Osteocyte (in vitro differentiated cells): ENCODE measurements at places on chromosomes 1 and 21. TPM values are rescaled to one million over a fixed set of nuclear protein-coding genes. Genes with fewer than 3 reads are reported as not detected.

DNA sequence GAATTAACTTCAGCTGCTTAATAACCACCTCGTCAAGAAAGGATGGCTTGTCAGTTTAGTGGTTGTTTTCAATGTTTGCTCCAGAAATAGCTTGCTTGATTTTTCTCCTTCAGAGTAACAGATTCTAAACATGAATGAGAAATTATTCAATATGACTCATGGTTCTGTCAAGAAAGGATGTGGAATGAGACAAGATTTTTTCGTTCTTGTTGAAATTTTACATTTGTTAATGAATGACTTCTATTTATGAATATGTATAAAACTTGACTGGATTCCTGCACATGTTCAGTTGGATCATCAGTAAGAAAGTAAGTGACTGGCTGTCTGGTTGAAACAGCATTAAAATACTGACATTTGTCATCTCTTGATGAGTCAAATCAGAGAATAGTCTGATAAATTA is 38.3 kb downstream of the IFI44 start:
- DNase-seq: no peak

DNA sequence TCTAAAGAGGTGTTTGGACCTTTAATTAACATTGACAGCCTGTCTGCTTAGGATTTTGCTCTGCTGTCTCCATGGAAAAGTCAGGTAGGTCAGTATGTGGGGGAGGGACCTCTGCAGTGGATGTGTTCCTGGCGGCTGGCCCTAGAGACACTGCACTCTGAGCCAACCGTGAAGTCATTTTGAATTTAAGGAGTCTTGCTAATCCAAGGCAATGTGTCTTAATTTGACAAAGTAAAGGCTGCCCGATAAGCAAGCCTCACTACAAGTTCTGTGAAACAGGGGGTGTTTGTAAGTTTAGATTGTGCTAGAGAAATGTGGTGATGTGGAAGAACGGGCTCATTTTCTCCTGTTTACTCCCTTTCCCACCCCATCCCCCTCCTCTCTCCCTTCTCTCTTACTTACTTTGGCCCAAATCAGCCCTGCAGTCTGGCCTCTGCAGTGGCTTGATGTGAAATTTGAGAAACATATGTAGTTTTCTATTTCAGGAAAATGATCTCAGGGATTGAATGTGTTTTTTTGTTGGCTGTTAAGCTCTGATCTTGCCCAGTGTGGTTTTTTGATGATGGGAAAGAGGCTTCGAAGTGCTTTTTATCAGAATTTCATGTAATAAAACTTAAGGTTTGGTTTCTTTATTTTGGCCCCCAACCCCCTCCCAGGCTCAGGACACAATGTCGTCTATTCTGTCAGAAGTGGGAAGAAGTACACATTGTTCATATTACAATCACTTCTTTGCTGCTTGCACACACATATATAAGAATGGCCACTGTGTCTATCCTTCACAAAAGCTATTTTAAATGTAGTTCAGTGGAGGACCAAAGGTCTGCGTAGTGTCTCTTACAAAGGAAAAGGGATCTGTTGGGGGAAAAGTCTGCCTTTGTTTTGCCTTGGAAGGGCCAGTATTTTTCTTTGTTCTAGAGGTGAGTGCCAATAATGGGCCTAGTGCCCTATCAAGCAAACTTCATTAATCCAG is 96.6 kb downstream of the FGGY start:
- DNase-seq: no peak

DNA sequence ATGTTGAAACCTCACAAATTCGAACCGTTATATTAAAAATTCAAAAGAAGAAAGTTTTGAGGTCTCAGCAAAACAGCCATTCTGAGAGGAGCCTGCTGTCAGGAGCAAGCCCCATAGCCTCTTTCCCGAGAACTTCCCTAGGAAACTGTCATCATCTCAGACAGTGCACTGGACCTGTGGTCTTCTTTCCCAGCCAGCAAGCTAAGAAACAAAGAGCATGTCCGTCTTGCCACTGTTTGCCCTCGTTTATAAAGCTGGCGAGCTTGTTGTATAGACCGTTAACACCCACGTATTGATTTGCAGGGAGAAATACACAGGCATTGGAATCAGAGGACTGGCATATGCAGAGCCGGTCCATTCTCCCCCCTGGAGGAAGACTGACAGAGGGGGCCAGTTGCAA is 407.0 kb downstream of the NPHP4 start:
- DNase-seq: peak; percentile 27

Gene LHX8
- not detected in 2 replicates for total RNA-seq

Gene CPLANE2
- total RNA-seq: 10.3 and 11.8 TPM in 2 replicates
